Chondrocyte (in vitro differentiated cells): ENCODE measurements at places on chromosomes 13 and 19.

DNA sequence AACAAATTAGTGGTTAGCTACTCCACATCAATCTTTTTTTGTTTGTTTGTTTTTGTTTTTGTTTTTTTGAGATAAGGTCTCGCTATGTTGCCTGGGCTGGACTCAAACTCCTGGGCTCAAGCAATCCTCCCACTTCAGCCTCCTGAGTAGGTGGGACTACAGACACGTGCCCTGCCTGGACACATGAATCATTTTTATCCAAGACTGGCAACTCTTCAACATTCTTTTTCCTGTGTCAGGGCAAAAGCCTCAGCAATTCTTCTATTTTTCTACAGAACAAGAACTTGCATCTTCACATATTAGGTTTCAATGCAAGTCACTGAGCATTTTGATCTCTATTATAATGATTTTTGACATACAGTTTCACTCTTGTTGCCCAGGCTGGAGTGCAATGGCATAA is 76.8 kb upstream of the LRCH1 start:
- no peak for DNase-seq

- peak; percentile 53 for DNase-seq
These were observed 25.7 kb downstream of the CCNE1 start for GRCh38 chr19:29837448-29837981.

DNA sequence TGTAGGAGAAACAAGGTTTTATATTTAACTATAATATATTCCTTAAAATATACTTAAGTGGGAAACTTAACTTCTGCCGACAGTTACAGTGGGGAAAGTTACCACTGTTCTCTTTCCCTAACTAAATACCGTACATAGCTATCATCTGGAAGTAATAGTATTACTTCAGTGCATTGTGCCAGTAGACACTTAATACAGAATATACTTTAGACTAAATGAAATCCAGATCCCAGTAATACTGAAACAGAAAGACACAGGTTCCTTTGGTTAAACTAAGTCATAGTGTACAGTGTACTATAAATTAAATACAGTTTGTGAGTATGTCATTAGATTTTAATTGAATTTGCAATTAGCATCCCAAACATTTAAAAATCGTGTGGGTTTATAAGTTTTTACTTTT is 107.5 kb downstream of the PCCA start:
- DNase-seq = no peak

DNA sequence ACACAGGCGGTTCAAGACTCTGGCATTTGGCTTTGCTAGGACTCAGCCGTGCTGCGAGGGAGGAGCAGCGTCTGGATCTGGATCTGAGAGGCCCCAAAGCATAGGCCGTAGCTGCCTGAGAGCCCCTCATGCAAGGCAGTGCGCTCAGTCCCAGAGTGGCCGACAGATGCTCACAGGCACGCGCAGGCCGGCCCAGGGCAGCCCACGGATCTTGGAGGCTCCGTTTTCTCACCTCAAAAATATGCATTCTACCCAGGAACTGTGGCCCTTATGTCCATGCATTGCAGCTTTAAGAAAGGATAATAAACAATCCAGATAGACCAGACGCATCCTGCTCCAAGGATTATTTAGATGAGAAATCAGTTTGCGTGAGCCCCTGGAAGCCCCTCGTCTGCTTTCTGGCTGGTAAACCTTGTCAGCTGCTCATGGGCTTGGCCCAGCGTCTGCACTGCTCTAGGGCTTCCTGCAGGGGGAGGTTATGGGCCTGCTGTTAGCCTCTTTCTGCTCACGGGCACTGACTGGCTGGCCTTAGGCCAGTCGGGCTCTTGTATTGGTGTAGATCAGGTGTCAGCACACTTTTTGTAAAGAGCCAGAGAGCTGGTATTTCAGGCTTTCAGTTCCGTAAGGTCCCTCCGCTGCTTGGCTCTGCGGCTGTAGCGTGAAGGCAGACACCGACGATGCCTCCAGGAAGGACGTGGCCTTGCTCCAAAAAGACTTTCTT is 24.2 kb downstream of the TEX29 start:
- DNase-seq = no peak

GRCh38 chr19:40650749-40651305 is 39.6 kb downstream of the NUMBL start:
- DNase-seq = no peak

DNA sequence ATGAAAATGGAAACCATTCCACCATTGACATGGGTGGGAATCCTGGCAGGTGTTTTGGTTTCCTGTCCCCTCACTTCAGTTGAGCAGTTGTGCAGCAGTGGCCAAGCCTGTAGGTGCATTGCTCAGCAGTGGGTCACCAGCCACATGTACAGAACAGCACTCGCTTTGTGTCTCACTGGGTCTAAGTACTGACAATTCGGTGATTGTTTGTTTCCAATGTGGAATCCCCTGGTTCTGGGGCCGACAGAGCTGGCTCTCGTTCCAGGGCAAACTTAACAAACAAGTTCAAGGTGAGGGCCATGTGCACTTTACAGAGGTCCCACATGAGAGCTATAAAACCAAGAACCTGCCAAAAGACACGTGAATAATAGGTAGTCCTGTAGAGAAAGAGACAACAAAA is 54.1 kb upstream of the SPATA13 start:
- no peak for DNase-seq

DNA sequence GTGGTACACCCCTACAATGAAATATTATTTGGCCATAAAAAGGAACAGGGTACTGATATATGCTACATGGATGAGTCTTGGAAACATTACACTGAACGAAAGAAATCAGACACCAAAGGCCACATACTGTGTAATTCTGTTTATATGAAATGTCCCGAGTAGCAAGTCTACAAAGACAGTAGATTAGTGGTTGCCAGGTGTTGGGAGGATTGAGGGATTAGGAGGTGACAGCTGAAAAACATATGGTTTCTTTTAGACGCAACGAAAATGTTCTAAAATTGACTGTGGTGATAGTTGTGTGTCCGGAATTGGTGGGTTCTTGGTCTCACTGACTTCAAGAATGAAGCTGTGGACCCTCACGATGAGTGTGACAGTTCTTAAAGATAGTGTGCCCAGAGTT is 35.1 kb downstream of the IL17D start:
- no peak for DNase-seq

GRCh38 chr13:102369302-102369701 is 32.5 kb downstream of the FGF14 start:
- no peak for DNase-seq

GRCh38 chr19:51586103-51586728 is 15.1 kb downstream of the ZNF175 start:
- no peak for DNase-seq

DNA sequence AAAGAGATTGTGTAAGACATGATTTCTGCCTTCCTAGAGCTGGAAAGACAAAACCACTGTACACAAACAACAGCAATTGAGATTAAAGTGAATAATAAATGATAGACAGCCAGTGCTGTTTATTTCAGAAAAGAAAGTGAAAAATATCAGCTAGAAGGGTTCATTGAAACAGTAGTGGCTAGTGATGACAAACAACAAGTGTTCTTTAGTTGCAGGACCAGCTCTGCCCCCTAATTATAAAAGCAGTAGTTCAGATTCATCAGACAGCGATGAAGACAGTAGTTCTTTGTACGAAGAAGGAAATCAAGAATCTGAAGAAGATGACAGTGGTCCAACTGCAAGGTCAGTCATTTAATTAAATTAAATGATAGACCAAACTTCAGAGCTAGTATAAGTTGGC is 14.8 kb downstream of the GPALPP1 start:
- no peak for DNase-seq

DNA sequence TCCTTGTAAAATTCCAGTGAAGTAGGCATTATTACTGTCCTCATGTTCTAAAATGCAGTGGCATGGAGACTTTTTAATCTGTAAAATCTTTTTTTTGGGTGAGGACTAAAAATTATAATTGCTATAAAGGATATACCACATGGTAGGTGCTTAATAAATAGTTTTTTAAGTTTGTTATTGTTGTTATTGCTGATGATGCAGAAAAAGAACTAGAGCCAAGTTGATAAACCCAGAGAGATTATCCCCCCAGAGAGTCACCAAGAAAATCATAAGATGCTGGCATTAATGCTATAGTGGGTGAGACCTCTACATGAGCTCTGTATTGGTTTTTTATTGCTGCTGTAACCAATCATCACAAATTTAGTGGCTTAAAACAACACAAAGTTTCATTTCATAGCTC is 44.3 kb upstream of the CNMD start:
- DNase-seq = no peak

- DNase-seq = no peak
These were observed 35.5 kb downstream of the ACTN4 start for GRCh38 chr19:38682872-38683392.
